Ammon's horn (tissue), 1 donor: ENCODE measurements at places on chromosomes 2 and 18.

GRCh38 chr18:12410081-12410481 is 2.4 kb downstream of the PRELID3A start:
- DNase-seq: no peak

DNA sequence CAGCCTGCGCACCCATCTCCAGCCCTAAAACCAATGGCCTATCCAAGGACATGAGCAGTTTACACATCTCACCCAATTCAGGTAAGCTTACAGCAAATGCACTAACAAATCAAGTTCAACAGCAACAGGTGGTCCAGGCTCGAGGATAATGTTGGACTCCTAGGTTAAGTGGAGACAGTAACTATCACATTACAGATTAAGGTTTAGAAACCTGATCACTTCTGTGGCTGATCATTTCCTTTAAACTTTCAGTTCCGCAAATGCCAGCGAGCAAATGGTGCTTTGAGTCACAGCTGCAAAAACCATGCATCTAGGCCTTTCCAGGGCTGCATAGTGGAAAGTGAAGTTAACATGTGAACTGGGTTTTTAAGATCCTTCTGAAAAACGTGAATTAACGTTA is 259.4 kb downstream of the GBX2 start:
- DNase-seq: no peak

- peak; percentile 29 for DNase-seq
Measured at GRCh38 chr2:26571316-26571715, 69.8 kb downstream of the CIB4 start.

DNA sequence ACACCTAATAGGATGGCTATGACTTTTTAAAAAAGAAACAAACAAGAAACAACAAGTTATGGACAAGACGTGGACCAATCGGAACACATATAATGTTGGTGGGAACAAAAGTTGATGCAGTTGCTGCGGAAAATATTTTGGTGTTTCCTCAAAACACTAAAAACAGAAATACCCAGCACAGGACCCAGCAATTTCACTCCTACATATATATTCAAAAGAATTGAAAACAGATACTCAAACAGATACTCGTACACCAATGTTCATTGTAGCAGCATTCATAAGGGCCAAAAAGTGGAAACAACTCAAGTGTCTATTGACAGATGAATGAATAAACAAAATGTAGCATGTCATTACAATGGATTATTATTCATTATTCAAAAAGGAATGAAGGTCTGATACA is 12.1 kb downstream of the CCDC141 start:
- DNase-seq: no peak

GRCh38 chr2:167381349-167381748 is 493.1 kb downstream of the XIRP2 start:
- DNase-seq: no peak

DNA sequence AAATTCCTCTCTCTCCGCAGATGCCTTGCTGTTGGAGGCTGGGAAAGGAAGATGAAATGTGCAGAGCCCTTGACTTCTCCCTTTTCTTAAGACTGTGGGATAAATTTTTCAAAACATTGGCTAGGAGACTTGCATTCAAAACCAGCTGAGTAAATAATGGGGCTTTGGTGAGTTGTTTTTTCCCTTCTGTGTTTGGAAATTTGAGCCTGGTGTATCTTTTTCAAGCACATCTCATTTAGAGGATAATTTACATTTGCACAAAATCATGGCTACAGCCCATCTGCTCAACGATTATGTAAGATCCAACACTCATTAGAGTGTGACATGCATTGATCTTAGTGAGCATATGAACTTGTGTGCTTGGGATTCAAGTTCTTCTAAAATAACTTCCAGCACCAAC is 112.1 kb upstream of the ATP8B1 start:
- peak; percentile 54 for DNase-seq

DNA sequence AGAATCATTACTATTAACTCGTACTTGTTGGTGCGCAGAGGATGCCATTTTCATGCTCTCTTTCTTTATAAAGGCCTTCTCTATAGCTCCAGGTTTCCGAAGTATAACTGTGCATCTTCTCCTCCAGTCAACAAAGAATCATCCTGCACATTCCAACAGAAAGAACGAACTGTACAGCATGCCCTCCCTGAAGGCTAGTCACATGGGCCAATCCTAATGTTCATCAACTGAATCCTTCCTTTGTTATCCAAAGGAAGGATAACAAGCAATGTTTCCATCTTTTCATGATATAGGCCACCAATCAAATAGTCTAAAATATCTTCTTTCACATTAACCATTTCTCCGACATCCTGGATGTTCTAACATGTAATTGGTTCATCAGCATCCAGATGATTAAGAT is 66.9 kb upstream of the LDLRAD4 start:
- no peak for DNase-seq

GRCh38 chr2:181047829-181048228 is 67.4 kb downstream of the UBE2E3 start:
- no peak for DNase-seq

- DNase-seq: no peak
Measured at GRCh38 chr2:117359266-117359914, 455.1 kb upstream of the DDX18 start.

GRCh38 chr2:83817511-83817910 is 641.6 kb downstream of the SUCLG1 start:
- no peak for DNase-seq

DNA sequence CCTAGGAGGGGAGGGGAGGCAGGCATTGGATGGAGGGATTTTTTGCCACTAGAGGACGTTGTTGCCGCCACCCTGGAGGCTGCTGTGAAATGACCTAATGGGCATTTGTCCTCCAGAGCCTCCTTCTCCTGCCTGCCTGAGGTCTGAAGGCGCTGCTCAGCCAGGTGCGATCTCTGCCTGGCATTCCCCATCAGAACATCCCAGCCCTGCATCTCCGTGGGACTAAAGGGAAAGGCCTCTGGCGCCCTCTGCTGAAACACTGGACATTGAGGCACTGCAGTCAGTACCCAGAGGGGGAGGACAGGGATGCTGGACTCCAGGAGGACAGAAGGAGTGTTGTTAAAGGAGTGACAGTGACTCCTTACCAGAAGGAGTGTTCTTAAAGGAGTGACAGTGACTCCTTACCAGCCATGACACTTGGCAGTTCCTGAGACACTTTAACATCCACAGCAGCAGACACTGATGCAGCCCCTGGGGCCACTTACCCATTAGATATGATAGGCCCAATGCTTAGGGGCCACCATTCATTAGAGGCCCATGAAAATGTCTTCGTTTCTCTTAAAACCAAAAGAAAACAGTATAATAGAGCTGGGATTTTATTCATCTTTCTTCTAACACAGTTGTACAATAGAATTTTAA is 17.0 kb downstream of the THNSL2 start:
- peak; percentile 86 for DNase-seq

DNA sequence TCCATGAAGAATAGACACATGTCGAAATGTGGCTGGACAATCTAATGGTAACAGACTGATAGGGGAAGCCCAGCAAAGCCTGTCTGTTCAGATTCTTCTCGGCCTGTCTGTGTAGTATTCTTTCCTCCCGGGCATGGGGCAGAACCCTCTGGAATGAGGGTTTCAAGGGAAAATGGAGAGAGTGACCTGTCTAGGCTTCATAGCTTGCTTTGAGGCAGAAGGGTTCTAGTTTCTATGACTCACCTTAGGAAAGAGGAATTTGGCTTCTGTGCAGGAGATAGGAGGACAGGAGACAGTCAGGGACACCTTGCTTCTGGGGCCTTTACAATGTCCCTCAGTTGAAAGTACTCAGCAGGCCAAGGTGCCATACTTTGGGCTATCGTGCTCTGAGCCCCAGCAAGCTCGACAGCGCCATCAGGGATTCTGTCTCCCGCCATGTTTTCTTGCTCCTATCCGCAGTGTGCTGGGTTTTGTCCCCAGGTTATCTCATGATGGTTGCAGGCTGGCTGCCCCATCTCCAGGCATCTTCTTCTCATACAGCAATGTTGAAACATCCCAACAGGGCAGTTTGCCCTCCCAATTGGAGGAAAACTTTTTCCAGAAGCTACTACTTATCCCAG is 74.7 kb upstream of the TLK1 start:
- DNase-seq: no peak

DNA sequence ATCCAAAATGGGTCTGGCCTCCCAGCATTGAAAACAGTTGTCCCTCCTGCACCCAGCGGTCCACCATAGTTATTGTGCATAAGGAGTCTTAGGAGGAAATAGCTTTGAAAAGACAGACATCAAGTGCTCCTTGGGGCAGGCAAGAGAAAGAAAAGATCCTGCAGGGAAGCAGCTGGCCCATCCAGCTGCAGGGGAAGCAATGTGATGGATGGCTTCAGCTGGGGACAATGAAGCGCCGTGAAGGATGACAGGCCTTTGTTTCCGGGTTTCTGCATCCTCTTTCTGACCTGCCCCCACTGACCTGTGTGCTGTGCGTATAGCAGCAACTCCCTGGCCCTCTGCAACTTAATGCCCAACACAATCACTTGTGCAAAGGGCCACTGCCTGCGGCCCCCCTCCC is 142.9 kb upstream of the NCKAP5 start:
- no peak for DNase-seq

- no peak for DNase-seq
Measured at GRCh38 chr2:8416001-8416571, 265.8 kb upstream of the ID2 start.

DNA sequence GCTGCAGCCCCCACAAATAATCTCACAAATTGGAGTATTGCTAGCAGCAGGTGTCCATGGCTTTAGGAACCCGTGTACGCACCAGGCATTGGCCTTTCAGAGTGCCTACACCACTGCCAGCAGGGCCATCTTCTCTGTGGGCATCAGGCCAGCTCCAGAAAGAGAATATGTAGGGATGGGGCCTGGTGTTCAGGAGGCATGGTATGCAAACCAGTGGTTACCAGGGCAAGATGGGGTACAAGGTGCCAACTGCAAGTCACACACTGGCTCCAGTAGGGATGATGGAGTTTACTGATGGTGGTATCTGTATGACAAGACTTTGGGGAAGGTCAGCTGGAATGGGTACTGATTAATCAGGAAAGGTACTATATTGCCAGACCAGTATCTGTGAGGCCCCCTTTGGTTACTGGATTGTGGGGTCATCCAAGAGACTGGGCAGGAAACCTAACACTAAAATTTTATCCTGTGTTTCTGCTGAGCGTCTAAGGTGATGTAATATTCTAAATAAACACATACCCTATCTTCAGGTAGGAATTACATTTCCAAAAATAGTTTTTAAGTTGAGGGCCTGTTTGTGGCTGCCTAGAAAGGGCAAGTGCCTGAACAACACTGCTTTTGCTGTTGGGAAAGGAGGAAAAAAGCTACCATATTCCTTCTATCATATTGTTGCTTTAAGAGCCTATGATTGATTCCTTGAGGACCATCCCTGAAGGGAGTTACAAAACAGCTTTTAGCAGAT is 9.0 kb downstream of the CNOT9 start:
- no peak for DNase-seq

DNA sequence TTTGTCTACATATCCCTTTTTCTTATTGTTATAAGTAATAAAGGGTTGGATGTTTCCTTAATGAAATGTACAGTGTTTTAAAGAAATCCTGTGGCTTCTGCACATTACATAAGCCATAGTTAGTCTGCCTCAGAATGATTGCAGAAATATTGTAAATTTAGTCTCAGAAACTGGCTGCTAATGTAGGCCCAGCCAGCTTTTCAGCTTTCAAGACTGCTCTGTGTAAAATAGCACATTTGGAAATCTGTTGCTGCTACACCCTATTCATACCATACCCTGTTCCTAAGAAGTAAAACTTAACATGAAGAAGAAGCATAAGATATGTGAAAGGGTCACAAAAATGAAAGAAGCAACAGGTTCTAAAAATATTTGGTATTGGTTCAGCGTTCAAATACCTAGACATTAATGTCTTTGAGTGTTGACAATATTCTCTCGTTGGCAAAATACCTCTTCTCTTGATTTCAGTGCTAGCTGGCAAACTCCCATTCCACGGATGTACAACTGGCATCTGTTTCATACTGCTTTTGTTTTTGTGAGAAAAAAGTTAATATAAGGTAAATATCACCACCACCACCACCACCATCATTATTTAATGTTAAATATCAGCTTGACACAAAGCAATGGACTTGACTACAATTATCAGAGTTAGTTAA is 19.2 kb upstream of the NCKAP1 start:
- peak; percentile 21 for DNase-seq

- DNase-seq: no peak
Measured at GRCh38 chr2:143965493-143966164, 554.3 kb downstream of the ZEB2 start.

DNA sequence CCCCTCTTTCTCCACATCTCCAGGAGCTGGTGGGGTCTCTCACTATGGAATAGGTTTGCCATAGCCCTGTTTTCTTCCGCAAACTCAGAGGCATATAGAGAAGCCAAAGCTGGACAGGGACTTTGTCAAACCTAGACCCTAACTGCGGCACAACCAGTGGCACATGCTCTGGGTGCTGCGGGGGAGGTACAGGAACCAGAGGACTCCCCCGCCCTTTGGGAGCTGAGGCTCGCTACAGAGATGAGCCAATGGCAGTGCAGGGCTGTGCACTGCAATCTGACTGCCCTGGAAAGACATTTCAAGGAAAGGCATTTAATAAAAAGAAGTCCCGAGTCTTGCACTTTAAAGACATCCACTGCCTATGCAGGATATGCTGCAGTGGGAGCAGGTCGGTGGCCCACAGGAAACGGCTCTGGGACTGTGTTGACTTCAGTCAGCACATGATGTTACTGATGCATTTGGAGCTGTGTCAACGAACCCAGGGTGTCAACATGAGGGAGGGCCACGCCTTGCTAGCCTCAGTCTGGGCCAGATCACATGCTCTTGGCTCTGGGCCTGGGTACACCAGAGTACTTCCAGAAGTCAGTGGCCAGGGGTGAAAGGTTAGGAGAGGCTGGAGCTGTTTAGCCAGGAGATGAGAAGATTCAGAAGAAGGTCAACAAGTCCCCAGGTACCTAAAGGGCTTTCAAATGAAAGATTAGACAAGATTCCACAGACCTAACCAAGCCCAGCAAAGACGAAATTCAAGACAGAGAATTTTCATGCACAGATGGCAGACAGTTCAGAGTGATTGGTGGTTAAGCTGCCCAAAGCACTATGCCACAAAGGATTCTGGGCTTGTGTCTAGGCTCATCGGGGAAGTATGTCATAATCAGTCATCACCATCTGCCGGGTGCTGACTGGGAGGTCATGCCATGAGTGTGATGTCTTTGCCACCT is 8.2 kb downstream of the SLC35F6 start:
- peak; percentile 93 for DNase-seq

DNA sequence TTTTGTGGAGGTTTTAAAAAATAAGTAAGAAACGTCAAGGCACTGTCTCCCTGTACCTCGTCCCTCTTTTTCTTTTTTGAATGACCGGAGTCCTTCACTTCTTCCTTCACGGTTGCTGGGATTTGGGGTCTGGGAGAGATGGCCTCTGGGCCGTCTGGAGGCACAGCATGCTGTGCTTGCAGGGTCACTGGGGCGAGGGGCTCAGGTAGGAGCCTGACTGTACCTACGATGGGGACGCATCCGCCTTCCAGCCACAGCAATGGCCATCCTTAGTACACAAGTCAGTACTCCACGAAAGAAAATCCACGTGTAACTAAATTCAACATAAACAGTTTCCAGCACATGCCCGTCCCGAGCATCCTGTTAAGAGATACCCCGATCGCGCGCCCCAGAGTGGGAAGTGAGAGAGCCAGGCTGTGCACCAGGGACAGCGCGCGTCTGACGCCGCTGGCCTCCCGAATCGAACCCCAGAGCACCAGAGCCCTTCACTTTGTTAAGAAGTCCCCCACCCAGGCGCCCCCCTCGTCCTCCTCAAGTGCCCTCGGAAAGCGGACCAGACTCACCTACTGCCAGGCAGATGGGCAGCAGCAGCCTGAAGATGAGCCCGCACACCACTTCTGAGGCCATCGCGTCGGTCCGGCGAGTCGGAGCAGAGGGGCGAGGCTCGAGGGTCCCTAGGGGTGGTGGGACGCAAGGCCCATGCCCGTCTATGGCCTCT is 1.2 kb downstream of the PIEZO2 start:
- peak; percentile 8 for DNase-seq
